Stimulated activated CD8-positive, alpha-beta memory T cell treated with anti-CD3 and anti-CD28 coated beads, Interleukin-7, amount 100 ng/mL, for 4 hours (primary cell): ENCODE measurements at places on chromosomes 1 and 21.

DNA sequence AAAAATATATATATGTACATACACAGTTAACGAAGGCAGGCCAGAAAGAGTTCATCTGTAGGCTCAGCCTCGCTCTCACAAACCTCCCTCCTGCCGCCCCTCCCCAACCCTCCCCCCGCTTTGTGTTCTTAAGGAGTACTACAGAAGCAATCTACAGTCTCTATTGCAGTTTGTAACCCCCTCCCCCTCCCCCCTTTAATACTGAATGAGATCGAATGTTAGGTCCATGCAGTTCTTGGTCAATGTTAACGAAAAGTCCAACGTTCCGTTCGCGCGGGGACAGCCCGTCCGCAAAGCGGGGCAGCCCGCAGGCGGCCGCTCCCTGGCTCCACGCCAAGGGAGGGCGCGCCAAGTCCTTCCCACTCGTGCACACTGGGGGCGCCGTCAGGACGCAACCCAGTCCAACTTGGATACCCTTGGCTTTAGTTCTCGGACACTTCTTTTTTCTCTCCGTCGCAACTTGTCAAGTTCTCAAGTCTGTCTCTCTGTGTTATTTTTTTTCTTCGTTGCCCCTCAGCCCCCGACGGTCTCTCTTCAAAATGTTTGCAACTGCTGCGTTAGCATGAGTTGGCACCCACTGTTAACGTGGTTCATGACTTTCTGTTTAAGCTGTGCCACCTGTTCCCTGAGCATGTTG, 2.2 kb downstream of the JUN start:
- peak; percentile 36 for DNase-seq

DNA sequence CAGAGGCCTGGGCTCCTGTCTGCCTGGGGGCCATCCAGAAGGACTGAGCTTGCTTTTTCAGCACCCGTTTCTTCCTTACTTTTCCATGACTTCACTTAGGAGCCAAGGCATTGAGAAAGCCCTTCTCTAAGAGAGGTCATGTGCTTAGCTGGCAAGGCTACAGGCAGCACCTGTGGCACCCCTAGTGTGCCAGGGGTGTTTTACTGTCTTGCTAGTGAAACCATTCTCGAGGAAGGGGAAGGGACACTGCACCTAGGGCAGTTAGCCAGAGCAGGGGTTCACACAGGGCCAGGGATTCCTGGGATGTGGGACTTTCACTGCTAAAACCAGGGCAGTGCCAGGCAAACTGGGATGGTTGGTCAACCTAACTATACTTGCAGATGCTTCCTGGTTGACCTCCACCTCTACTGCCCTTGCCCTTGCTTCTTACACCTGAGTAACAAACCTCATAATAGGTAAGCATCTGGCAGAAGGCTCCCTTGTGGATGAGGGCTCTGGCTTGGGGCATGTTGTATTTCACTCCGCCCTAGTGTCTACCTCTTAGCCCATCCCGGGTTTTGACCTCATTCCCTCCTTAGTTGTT, 69.2 kb downstream of the NOS1AP start:
- no peak for DNase-seq

GRCh38 chr1:56045477-56045876, 533.9 kb downstream of the PLPP3 start:
- no peak for DNase-seq

- DNase-seq = no peak
Measured at GRCh38 chr1:11748294-11749202, 12.6 kb downstream of the AGTRAP start.

- DNase-seq = no peak
Measured at GRCh38 chr21:39136711-39137110, 46.5 kb downstream of the PSMG1 start.

DNA sequence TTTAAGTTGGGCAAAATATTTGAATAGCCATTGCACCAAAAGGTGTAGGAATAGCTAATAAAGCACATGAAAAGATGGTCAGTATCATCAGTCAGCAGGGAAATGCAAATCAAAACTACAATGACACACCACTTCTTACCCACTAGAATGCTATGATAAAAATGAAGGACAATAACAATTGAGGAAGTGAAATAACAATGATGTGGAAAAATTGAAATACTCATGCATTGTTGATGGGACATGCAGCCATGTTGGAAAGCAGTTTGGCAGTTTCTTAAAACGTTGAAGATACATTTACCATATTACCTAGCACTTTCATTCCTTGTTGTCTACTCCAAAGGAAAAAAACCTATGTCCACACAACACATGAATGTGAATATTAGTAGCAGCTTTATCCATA, 28.4 kb downstream of the HSD3B1 start:
- no peak for DNase-seq

- DNase-seq = no peak
Measured at GRCh38 chr1:39326836-39327235, 122.3 kb downstream of the MACF1 start.

- no peak for DNase-seq
Measured at GRCh38 chr1:222971146-222971545, 156.3 kb downstream of the DISP1 start.

DNA sequence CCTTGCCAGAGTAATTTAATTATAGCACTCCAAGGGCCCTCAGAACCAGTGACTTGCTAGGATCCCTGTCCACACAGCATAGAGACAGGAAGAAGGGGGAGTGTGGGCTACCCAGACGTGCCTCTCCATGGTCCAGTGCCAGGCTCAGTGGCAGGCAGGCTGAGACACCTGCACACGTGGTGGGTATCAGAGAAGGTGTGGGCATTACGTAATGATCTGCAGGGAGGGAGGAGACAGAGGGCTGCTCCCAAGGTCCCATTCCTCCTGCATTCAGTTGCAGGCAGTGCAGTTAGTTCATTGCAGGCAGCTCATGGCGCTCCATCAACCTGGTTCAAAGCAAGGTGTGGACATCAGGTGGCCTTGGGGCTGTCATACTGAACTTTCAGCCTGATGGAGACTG, 49.9 kb downstream of the C8B start:
- no peak for DNase-seq

- DNase-seq = no peak
Measured at GRCh38 chr1:151619489-151620093, 7.7 kb downstream of the SNX27 start.

- DNase-seq = no peak
Measured at GRCh38 chr1:223820971-223821370, 24.8 kb downstream of the TP53BP2 start.

- DNase-seq = no peak
Measured at GRCh38 chr1:93723733-93724270, 42.2 kb upstream of the BCAR3 start.

GRCh38 chr1:13588946-13589796, 5.5 kb downstream of the PDPN start:
- DNase-seq = no peak

GRCh38 chr1:243942196-243943150, 92.4 kb upstream of the AKT3 start:
- no peak for DNase-seq

DNA sequence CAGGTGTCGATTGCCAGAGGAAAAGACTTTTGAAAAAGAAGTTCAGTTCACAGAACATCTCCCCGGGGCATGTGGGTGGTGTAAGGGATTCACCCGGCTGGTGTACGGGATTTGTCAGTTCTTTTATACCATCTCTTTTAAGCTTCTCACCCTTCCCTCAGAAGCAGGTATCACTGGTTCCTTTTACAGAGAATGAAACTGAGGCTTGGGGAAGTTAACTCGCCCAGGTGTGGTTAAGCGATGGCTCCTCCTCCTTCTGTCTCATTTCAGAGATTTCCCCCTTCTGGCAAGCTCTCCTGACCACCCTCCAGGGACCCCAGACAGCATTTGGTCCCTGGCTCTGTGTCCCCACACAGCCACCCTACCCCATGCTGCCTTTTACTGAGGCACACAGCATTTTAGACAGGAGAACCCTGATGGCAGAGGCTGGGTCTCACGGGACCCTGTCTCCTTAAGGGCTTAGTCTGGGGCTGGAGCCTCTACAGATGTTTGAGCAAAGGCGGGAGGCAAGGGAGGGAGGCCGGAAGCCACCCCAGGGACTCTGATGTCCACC, 2.8 kb upstream of the ECE1 start:
- no peak for DNase-seq

DNA sequence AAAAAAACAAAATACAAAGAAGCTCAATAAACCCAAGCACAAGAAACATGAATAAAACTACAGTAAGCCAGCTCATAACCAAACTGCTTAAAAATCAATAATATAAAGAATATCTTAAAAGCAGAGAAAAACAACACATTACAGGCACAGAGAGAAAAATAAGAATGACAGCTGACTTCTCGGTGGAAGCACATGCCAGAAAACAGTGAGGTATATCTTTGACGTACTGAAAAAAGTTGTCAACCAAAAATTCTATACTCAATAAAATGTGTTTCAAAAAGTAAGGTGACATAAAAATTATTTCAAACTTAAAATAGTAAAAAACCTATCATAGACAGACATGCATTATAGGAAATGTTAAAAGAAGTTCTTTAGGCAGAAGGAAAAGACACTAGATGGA, 33.3 kb downstream of the ZZZ3 start:
- DNase-seq = no peak

DNA sequence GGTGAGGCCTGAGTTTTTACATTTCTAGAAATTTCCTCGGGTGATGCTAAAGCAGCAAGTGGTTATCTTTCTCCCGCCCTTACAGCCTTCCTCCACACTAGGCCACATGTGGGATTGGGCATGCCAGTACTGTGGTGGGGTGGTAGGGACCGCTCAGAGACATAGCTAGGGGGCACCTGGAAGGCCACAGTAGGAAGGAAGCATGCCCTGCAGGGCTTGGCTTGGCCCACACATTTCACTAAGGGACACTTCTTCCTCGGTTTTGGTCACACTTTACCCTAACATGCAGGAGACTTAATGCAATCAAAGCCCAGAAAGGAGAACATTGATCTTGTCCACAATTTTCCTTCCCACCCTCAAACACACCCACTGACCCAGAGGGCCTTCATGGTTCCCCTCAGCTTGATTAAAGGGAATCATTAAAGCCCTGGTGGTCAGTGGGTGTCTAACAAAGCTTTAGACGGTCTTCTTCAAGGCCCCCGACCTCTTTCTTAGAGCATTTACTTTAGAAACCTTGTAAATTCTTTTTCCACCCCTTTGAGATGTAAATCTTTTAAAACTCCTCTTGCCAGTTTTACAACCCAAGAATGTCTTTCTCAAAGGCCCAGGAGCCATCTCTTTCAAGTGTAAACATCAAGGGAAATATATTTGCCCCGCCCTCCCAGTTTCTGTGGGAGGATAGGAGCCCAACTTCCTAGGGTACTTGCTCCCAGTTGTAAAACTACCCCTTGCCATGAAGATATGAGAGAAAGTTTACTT, 246.4 kb upstream of the PTBP2 start:
- no peak for DNase-seq

DNA sequence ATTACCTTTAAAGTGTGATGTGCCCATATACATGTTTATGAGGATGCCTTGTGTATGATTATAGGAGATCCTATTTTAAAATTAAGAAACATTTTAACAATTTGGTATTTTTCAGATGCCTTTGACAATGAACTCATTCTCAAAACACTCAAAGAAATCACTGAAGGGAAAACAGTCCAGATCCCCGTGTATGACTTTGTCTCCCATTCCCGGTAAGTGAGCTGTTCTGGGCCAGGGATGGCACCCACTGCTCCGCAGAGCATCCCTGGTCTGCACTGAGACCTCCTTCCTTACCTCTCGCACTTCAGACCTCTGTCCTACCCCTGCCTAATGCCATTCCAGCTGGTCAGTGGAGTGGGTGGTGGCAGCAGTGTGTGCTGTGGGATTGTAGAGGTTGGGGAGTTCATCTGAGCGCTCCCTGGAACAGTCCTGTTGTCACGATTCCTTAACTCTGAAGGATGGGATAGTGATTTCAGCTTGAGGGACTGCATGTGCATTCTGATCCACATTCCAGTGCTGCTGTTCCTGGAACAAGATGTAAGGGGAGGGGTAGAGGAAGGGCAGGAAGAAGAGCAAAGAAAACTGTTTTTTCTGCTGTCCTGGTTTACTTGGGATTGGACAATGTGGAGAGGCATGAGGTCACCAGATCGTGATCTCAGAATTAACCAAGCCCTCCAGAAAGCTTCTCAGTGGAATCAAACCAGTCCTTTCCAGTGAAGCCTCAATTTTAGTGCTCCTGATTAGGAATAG, 63.9 kb downstream of the UCK2 start:
- no peak for DNase-seq

GRCh38 chr1:27602462-27603308, 1.3 kb downstream of the AHDC1 start:
- no peak for DNase-seq

DNA sequence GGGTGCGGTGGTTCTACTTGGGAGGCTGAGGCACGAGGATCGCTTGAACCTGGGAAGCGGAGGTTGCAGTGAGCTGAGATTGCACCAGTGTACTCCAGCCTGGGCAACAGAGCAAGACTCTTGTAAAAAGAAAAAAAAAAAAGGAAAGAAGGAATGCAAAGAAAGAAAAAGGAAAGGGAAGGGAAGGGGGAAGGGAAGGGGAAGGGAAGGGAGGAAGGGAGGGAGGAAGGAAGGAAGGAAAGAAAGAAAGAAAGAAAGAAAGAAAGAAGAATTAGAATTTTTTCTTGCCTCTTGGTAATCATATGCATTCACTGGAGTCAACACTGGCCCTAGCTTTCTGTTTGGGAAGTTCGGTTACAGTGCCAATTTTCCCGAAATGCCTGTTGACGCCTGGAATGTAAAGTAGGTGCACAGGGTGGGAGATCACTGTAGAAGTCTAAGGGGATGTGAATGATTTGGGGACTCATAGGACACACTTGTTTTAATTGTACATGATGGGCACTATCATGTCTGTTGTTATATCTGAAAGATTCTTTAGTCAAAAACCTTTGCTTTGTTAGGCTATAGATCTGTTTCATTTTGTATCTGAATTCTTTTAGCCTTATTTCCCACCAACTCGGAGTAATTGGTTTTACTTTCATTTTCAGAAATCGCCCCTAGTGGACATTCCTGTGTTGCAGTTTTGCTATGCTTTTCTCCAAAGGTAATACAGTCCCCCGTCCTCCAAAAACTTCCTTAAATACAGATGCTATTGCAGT, 59.8 kb upstream of the MORC3 start:
- DNase-seq = peak; percentile 23

GRCh38 chr21:33151941-33152731, 77.6 kb upstream of the IFNAR2 start:
- DNase-seq = no peak

GRCh38 chr21:45310459-45310858, 22.8 kb upstream of the POFUT2 start:
- DNase-seq = no peak

DNA sequence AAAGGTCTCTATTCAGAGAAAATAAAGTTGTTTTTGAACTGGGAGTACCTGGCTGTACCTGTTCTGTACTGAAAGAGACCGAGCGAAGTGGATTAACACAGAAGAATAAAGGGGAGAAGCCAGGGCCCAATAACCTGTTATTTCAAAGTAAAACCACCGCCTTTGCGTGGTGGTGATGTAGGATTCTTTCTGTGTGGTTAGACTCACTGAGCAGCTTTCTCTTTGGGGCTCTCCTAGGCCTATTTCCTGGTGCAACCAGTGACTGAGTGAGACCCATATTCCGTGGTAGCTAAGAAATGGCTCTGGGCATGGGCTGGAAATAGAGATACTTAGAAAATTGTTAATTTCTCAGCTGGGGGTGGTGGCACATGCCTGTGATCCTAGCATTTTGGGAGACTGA, 99.9 kb downstream of the XCL2 start:
- DNase-seq = no peak
